ENCODE measurements at places on chromosomes 2 and 18. TPM values are rescaled to one million over a fixed set of nuclear protein-coding genes. Genes with fewer than 3 reads are reported as not detected.

The PIKFYVE gene
- total RNA-seq, result 34.4 TPM

The FSIP2 gene
- 5.8 TPM for total RNA-seq

The REG3G gene
- total RNA-seq, result not detected

The NEU2 gene
- total RNA-seq, result not detected

The POTEF gene
- not detected for total RNA-seq

The RTP5 gene
- total RNA-seq, result 0.21 TPM

The SRD5A2 gene
- 0.65 TPM for total RNA-seq

The CYP1B1 gene
- total RNA-seq, result 12.3 TPM

The RESP18 gene
- total RNA-seq, result not detected

The CDKL4 gene
- total RNA-seq, result 0.44 TPM

The KCMF1 gene
- total RNA-seq, result 55.2 TPM

Data from ureter (tissue), 1 donor.